ELF-1 (cell line): ENCODE measurements at places on chromosomes 6 and 20.

DNA sequence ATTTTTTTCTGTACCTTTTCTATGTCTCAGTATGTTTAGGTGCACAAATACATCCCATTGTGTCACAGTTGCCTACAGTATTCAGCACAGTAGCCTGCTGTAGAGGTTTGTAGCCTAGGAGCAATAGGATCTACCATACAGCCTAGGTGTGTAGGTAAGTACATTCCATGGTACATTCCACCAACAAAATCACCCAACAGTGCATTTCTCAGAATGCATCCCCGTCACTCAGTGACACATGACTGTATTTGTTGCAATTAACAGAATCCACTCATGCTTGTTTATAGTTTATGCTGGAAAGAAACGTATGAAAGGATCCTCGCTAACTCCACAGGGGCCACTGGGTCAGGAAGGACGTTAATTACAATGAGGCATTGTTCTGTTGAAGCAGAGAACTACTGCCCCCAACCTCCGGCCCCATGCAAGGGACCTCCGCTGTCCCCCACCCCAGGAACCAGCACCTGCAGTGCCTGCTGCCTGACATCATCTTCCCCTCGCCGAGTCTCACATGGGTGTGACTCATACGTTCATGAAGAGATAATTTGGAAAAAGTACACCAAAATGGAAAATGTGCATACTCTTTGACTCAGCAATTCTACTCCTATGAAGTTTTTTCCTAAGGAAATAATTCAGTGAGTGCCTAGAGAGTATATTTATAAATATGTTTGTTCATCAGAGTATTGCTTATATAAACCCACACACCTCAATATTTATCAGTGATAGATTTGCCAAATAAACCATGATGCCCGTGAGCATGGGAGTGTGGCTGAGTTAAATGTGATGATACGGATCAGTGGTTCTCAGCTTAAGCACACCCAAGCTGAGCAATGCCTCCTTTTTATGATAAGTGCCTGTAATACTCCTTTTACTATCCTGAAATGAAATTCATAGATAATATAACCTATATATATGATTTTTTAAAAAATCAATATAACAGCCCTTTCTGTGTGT, 156.4 kb upstream of the ECI2 start:
- DNase-seq: no peak

DNA sequence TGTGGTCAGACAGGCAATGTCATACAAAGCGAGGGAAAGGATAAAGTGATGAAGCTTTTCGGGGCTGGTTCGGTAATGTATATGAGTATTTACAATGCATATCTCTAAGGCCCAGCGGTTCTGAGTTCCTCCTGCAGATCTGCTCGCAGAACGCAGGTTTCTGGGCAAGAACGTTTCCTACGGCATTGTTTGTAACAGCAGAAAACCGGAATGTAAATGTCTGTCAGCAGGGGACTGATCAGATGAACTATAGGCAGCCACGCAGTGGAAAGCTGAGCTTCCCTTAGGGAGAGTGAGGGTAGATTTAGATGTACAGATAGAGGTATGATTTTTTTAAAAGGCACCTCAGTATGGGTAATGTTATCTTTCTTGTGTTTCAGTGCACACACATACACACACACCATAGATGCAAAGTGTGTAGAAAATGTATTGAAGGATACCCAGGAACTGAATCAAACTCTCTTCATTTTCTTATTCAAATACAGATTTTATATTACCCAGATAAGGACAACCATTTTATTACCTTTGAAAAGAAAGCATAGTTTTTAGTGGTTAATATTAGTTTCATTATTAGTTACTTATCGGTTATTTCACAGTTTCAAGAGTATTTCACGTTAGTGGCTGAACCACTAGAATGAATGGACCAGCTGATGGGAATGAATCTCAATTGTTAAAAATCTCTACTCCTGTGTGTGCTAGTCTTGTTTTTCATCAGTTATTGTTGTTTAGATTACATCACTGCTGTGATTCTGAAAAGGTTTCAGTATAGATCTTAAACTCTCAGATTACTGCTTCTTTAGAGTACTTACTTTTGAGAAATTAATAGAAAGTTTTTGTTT, 56.2 kb downstream of the SNX9 start:
- DNase-seq: no peak

DNA sequence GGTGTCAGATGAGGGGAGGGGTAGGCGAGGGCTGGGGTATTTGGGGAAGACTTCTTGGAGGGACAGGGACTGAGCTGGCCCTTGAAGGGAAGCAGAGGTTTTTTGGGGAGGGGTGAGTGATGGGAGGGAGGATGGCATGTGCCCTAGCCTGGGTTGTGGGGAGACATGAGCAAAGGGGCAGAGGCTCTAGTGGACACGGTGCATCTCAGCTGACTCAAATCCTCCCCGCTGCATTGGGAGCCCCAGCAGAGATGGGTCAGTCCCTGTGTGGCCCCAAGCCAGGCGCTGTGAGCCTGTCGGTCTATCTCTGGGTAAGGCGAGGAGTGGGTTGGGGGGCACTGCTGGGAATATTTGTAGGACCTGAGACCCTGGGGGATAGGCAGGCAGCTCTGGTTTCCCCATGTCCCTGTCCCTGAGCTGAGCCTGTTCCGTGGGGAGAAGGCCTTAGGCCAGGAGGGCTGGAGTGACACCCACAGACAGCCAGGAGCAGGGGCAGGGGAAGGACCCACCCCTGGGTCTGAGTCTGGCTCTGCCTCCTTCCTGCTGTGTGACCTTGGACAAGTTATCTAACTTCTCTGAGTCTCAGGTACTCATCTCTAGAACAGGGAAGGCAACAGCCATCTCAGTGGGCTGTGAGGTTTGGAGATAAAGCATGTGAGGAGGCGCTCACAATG, 36.0 kb downstream of the SPDEF start:
- DNase-seq: no peak

DNA sequence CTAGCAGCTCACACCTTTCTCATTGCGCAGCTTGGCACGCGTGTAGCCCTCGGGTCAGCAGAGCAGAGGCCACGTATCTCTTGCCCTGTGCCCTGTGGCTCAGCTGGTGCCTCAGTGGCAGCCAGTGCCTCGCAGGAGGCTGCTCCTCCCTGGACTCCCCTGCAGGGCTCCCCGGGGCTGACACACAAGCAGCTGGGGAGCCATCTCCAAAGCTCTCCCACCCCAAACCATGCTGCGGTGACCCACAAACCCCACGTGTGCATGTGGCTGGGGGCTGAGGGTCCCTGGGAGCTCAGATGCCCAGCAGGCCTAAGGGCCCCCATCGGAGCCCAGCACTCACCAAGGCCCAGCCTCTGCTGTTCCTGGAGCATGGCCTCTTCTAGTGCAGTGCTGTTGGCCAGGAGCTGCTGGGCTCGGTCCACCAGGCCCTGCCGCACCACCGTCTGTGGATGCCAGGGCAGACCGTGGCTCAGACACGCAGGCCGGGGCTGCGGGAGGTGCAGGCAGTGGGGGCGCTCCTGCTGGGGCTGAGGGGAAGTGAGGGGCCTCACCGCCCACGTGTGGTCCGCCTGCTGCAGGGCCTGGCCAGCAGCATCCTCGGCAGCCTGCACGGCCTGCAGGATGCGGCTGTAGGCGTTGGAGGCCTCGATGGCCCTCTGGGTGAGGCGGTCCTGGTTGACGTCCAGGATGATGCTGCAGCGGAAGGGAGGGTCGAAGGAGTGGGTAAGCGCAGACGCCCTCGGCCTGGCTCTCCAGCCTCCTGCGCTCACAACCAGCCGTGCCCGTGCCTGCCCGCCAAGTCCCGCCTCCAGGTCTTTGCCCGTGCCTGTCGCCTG, 13.8 kb downstream of the ADRM1 start:
- DNase-seq: no peak

- no peak for DNase-seq
Observed at GRCh38 chr6:163469459-163469985, 55.0 kb downstream of the QKI start.

GRCh38 chr6:34597605-34598353, 41.6 kb upstream of the SPDEF start:
- no peak for DNase-seq

DNA sequence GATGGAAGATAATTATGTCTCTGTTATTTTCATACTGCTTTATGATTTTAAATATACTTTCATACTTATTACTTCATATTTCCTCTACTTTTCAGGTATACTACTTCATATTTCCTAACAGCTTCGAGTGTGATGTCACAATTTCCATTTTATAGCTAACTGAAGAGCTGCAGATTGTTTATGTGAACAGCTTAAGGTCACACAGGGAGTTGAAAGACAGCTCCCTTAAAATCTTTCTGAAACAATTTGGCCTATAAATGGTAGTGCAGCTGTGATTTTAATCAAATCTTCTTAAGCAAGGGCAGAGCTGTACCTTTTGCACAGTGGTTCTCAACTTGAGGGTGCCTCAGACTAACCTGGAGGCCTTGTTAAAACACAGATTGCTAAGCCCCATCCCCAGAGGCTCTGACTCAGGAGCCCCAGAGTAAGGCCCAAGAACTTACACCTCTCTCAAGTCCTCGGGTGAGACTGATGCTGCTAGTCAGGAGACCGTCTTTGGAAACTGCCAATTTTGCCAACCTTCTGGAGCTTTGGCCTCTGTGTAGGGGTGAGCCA, 347.0 kb upstream of the HSF2 start:
- no peak for DNase-seq

- DNase-seq: no peak
Observed at GRCh38 chr20:10263385-10264165, 44.9 kb downstream of the SNAP25 start.

GRCh38 chr6:37637562-37638413, 59.9 kb downstream of the MDGA1 start:
- DNase-seq: no peak

GRCh38 chr20:33732166-33732970, 572 bp downstream of the ZNF341 start:
- peak; percentile 71 for DNase-seq

GRCh38 chr6:31614075-31614619, 887 bp upstream of the AIF1 start:
- DNase-seq: no peak

DNA sequence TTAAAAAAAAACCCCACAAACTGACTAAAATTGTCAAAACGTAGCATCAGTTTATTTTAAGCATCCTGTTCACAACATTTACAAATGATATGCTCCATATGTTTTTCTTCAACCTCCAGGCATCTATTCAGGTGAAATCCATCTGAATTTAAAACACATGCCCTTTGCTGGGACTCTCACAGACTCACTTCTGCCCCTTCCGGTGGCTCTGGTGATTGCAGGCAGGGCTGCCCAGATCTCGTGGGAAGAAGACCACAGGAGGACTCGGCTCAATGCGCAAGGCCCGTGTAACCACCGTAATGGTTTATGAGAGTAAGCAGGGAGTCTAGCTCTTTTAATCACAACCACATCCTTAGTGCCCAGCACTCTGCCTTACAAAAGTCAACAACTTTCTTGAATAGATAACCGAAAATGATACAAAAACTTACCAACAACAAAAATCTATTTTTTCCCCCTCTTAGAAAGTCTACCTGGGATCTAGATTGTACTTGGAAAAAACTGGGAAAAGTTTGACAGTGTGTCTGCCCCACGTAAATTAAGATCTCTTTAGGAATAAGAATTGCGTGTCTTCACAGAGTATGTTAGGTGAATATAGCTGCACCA, 139.1 kb downstream of the KIF16B start:
- DNase-seq: peak; percentile 85

- peak; percentile 53 for DNase-seq
Observed at GRCh38 chr6:69812746-69813427, 16.1 kb upstream of the LMBRD1 start.

DNA sequence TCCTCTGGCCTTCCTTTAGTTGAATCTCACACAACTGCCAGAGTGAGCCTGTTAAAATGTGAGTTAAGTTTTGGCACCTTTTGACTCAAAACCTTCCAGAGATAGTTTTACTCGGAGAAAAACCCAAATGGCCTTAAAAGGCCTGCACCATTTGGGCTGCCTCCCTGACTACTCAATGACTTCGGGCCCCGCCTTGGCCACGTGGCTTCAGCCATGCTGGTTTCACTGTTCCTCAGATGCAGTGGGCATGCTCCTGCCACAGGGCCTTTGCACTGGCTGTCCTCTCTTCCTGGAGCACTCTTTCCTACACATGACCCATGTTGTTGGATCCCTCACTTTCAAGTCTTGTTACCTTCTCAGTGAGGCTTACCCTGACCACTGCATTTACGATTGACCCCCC, 18.3 kb downstream of the VEGFA start:
- no peak for DNase-seq

GRCh38 chr6:56386717-56387116, 139.3 kb upstream of the COL21A1 start:
- DNase-seq: no peak

DNA sequence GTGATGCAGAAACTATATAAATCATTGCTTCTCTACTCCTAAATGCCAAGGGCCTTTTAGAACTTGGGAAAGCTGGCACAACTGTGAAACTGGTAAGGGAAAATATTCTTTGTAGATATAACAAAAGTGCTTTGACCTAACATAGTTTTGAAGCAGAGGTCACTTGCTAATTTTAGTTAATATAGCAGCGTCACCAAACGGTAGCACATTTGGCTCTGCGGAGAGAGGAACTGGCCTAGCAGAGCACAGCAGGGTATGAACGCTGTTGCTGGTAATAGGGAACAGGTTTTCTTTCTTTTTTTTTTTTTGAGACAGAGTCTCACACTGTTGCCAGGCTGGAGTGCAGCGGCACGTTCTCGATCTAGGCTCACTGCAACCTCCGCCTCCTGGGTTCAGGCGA, 67.4 kb downstream of the ECT2L start:
- DNase-seq: no peak

- no peak for DNase-seq
Observed at GRCh38 chr6:150314230-150315188, 54.3 kb upstream of the IYD start.

DNA sequence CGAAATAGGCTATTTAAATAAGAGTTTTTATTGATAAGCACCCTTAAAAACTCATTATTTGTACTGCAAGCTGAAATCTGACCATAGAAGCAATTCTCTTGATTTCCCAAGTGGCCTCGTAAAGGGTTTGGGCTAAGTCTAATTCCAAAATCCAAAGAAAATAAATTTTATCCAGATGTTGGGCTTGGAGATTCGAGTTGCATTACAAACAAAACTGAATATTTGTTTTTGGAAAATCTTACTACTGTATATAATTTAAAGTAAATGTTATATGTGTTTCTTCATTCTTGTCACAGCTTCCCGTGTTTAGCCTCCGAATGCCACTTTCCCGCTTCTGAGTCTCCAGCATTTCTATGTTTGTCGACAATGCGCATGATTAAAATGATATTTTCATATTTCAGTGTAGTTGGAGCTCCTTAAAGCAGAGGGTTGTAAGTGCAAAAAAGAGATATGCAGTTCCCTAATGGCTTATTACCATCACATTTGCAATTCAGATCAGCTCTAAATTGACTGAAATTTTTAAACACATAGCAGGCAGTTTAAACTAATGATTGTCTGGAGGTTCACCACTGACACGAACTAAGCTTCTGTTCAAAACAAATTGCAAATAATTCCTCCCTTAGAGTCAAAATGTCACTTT, 47.0 kb downstream of the PRL start:
- DNase-seq: no peak

- no peak for DNase-seq
Observed at GRCh38 chr6:2616811-2617210, 133.9 kb downstream of the MYLK4 start.

- DNase-seq: no peak
Observed at GRCh38 chr20:51070621-51071020, 47.7 kb upstream of the KCNG1 start.

- DNase-seq: no peak
Observed at GRCh38 chr6:88650029-88650619, 313.3 kb downstream of the RNGTT start.

- no peak for DNase-seq
Observed at GRCh38 chr20:13857961-13858360, 73.1 kb downstream of the NDUFAF5 start.

GRCh38 chr6:152244998-152245630, 392.0 kb downstream of the SYNE1 start:
- no peak for DNase-seq

GRCh38 chr6:49328051-49328744, 134.9 kb downstream of the MMUT start:
- no peak for DNase-seq
